ENCODE measurements at places on chromosomes 1 and 21.
A peak's percentile ranks its signal among the peaks of the same experiment; 100 is the strongest.

GRCh38 chr21:46454142-46454541 lies 4.5 kb upstream of the DIP2A start:
- no peak for DNase-seq

DNA sequence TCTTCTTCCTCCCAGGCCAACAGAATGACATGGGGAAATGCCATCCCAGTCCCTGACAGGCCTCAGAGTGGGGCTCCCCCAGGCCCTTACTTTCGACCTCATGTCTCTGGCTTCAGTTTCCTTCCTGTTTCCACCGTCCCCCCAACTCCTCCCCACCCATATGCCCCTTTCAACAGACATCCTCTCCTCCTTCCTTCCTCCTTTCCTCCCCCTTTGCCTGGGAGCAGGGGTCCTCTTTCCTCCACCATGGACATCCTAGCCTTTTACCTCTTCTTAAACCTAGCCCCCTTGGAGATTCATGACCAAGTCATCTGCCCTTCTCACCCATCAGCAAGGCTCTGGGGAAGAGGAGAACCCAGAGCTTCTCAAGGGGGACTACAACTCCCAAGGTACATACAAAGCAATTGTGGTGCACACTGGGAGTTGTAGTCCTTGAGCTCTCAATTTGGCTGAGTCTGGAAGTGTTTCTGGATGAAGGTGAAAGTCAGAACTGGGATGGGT lies 4.0 kb downstream of the ZBTB7B start:
- DNase-seq, result peak; percentile 20

GRCh38 chr1:147486876-147487656 lies 54.2 kb upstream of the BCL9 start:
- no peak for DNase-seq

DNA sequence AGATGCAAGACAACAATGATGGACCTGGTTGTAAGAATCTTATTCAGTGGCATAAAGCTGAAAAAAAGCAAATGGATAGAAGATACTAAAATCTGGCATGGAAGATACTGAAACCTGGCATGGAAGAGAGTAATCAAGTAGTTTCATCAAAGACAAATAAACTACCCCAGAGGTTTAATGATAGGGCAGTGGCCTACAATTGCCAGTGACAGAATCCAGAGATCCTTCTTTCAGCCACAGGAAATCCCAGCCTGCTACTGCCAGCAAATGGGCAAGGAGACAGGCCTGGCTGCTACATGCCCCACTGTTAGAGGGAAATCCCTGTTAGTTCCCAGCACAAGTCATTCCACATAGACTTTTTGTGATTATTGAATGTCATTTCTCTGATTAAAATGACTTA lies 409.4 kb downstream of the VAV3 start:
- DNase-seq, result no peak

GRCh38 chr1:118535901-118536300 lies 350.9 kb upstream of the SPAG17 start:
- no peak for DNase-seq
